ENCODE measurements at places on chromosomes 1 and 21.

DNA sequence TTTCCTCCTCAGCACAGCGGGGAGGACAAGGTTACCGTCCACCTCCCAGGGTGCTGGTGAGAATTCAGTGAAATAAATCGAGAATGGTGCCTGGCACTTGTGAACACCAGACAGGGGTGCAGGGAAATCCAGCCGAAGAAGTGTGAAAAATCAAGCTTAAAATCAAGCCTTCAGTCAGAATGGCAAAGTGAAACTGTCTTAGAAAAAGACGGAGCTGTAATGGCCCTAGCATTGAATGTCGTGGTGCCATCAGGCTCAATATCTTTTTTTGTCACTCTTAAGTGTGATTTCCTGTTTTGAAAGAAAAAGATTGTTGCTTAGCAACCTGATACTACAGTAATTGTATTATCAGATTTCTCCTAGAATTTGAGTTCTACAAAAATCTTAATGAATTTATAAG is 22.1 kb downstream of the EDARADD start:
- DNase-seq: no peak

GRCh38 chr1:39199593-39199992 is 4.9 kb upstream of the MACF1 start:
- no peak for DNase-seq

GRCh38 chr21:42622284-42622683 is 31.1 kb upstream of the PDE9A start:
- DNase-seq: no peak

DNA sequence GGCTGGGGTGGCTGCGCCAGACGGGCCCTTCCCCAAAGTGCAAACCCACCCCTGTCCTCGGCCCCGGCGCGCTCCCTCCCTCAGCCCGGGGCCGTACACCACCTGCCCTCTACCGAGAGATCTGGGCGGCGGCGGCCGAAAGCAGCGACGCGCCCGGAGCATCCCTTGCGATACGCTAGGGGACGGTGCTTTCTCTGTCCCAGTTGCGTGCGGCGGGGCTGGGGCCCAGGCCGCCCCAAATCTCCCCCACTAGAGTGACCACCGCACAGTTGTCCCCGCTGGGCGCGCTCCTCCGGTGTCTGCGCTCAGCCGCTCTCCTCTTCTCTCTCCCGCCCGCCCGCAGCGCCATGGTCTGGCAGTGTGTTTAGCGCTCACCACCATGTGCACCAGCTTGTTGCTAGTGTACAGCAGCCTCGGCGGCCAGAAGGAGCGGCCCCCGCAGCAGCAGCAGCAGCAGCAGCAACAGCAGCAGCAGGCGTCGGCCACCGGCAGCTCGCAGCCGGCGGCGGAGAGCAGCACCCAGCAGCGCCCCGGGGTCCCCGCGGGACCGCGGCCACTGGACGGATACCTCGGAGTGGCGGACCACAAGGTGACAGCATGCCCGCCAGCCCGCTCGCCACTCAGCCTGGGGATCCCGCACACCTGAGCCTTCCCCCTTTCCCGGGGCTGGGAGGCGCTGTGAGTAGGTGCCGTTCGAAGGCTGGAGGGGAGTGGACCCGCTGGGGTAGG is 1.0 kb downstream of the ST6GALNAC5 start:
- DNase-seq: no peak

GRCh38 chr1:20302108-20302471 is 11.4 kb downstream of the VWA5B1 start:
- no peak for DNase-seq

- DNase-seq: no peak
These were observed 55.4 kb downstream of the TMCO4 start for GRCh38 chr1:19744335-19744743.

- no peak for DNase-seq
These were observed 98.4 kb upstream of the WNT4 start for GRCh38 chr1:22241250-22241649.

GRCh38 chr21:44758781-44759627 is 42.6 kb downstream of the UBE2G2 start:
- DNase-seq: no peak

GRCh38 chr1:235776396-235776795 is 90.3 kb downstream of the LYST start:
- DNase-seq: no peak

- no peak for DNase-seq
These were observed 1.2 kb downstream of the EFNA1 start for GRCh38 chr1:155128755-155129473.

GRCh38 chr1:116681343-116681899 is 13.9 kb upstream of the IGSF3 start:
- DNase-seq: no peak

- DNase-seq: no peak
These were observed at the start of gene VPS13D for GRCh38 chr1:12229835-12230548. Gene VPS13D (plus strand): TSS chr1:12230030. CDS start chr1:12234267, 4,237 bp downstream.

- DNase-seq: no peak
These were observed 149.3 kb upstream of the WNT4 start for GRCh38 chr1:22292011-22292788.

- no peak for DNase-seq
These were observed 1.2 kb downstream of the TMEM53 start for GRCh38 chr1:44672961-44673674.

- no peak for DNase-seq
These were observed 72.7 kb downstream of the IER5 start for GRCh38 chr1:181160998-181161870.

DNA sequence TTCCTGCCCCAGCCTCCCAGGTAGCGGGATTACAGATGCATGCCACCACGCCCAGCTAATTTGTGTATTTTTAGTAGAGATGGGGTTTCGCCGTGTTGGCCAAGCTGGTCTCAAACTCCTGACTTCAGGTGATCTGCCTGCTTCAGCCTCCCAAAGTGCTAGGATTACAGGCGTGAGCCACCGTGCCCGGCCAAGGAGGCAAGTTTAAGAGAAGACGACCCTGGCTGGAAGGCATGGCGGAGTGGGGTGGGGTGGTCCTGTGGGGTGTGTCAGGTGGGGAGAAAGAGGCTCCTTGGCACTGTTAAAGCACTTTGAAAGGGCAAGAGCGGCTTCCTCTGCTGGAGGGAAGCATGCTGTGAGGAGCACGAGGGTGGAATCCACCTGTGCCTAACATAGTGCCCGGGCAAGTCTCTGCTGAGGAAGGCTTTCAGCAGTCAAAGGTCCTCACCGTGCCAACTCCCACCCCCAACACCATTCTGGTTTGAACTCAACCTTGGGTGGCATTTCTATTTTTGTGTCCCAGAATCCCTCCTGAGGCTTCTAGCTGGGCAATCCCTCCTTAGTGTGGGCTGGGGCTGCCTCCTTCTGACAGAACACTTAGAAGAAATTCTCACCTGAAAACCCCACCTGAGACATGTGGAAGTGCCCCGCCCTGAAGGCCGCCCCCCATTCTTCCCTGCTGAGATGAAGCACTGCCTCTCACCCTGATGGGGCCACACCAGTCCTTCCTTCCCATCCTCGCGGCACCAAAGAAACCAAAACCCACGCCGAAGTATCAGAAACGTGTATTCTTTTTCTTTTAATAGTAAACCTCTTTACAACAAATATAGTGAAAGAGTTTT is 37.4 kb downstream of the MEF2D start:
- no peak for DNase-seq

DNA sequence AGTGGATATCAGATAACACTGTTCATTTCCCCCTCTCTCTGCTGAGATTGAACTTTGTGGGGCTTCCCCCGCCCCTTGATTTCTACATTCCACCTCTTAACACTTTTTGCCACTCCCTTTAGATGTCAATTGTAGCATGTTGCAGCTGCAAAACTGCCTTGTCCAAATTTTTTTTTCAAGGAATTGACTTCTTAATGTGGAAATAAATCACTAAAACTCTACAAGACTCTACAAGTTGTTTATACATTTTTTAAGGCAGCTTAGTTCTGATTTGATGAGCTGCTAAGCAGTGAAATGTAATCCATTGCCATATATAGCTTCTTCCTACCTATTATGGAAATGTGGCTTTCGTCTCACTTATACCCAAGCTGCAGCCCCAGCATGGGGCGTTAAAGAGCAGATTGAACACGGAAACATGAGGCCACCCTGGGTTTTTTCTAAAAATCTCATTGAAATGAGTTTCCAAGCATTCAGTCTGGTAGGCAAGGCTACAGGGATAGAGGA is 132.2 kb downstream of the SYT2 start:
- no peak for DNase-seq

- DNase-seq: no peak
These were observed 12.7 kb upstream of the ASAP3 start for GRCh38 chr1:23496490-23497181.

DNA sequence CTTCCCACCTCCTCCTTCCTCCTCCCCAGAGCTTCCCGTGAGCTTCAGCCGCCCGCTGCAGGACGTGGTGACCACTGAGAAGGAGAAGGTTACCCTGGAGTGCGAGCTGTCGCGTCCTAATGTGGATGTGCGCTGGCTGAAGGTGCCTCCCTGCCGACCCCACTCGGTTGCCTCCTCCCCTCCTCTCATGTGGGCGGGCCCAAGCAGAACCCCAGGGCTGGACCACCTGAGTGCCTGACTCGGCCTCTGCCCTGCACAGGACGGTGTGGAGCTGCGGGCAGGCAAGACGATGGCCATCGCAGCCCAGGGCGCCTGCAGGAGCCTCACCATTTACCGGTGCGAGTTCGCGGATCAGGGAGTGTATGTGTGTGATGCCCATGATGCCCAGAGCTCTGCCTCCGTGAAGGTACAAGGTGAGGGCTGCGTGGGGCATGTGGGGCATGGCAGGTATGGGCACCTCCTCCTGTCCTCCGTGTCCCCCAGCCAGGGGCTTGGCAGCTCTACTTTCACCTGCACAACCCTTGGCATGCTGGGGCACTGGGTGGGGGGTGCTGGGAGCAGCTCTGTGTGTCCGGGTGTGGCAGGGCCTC is 69.2 kb downstream of the OBSCN start:
- DNase-seq: no peak

DNA sequence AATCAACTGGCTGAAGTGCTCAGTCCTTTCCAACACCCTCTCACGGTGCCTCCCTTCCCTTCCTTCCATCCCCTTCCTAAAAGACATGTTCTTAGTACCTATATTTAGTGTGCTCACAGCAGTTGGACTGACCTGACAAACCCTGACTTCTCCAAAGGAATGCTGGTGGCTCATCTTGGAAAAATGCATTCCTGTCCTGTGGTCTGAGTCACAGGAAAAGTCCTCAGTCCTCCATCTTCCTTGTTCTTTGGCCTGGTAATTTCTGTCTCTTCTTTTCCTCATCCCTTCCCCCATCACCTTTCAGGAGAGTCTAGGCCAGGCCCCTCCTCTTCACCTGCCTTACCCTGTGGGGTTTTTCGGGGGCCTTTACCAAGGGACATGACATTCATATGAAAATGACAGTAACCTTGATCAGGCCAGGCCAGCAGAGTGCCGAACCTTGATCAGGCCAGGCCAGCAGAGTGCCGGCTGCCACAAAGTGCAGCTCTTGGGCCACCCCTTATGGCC is 7.2 kb downstream of the ATP1B1 start:
- DNase-seq: no peak

- no peak for DNase-seq
These were observed 58.8 kb upstream of the TBX15 start for GRCh38 chr1:119046785-119047438.

DNA sequence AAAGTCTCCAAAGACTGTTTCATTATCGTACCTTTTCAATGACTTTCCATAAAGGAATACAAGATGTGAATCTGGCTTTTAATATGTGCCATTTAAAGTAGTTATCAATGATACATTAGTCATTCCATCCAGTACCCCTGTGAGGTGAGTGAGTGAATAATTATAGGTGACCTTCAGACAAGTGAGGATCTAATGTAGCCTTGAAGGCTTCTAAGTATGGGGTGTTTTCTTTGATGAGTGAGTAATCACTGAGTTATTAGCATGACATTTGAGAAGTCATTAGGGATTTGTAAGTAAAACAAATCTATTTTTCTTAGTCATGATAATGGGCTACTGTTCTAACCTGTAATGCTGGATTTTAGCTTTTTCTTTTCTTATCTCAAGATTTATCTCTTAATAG is 831.4 kb downstream of the ADGRL2 start:
- no peak for DNase-seq

GRCh38 chr1:183739741-183740271 is 65.1 kb upstream of the RGL1 start:
- no peak for DNase-seq

DNA sequence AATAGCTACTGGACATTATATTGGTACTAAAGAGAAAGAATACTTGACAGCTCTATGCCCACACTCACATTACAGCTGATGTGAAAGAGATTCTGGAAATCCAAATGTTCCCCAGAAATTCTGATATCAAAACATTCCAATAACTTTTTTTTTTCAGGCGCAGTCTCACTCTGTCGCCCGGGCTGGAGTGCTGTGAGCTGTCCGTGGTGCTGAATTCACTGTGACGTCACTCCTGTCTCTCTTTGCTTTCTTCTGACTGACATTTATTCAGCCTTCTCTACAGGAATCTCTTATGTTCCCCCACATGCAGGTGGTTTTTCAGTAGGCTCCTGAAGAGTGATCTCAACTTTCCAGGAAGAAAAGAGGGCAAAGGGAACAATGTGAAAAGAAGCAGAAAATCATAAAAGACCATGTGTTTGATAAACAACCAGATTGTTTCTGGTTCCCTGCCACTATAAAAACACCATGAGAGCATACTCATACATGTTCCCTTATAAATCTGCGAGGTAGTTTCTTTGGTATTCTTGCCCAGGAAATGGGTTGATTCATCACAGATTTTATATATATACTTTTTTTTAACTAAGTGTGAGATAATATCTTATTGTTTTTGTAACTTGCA is 6.2 kb downstream of the S100A7A start:
- DNase-seq: no peak

GRCh38 chr1:15851210-15852035 is 3.9 kb downstream of the SPEN start:
- no peak for DNase-seq

DNA sequence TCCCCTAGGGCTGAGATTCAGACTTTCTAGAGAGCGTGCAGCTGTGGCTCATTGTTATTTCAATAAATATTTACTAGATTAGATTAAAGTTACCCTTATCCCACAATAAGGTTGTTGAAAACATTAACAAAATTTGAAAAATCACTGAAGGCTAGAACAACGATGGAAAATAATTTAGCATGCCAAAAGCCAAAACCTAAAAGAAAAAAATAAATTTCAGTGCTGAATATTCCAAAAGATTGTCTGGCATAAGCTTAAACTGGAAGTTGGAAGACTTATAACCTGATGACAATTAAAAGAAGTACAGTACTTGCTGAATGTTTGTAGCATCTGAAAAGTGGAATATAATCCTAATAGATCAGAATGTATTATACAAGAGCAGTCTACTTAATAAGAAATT is 221.3 kb downstream of the USH2A start:
- DNase-seq: no peak

GRCh38 chr1:90122654-90123340 is 127.9 kb downstream of the ZNF326 start:
- no peak for DNase-seq

DNA sequence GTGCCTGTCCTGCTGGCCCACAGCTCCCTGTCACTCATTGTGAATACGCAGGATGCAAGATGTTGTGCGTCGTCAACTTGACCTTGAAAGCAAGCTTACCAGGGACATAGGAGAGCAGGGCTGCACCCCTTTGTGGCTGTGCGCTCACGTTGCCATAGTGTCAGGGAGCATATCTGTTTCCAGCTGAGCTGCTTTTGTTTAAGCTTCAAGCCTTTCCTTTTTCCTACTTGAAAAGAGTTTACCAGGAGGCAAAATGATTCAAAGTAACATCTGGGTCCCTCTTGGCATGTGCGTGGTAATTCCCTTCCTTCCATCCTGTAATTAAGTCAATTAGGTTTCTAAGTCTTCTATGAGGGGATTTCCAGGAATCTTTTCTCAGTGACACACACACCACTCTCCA is 537.1 kb downstream of the AJAP1 start:
- DNase-seq: peak; percentile 68
